ENCODE measurements at places on chromosomes 2 and 18.

DNA sequence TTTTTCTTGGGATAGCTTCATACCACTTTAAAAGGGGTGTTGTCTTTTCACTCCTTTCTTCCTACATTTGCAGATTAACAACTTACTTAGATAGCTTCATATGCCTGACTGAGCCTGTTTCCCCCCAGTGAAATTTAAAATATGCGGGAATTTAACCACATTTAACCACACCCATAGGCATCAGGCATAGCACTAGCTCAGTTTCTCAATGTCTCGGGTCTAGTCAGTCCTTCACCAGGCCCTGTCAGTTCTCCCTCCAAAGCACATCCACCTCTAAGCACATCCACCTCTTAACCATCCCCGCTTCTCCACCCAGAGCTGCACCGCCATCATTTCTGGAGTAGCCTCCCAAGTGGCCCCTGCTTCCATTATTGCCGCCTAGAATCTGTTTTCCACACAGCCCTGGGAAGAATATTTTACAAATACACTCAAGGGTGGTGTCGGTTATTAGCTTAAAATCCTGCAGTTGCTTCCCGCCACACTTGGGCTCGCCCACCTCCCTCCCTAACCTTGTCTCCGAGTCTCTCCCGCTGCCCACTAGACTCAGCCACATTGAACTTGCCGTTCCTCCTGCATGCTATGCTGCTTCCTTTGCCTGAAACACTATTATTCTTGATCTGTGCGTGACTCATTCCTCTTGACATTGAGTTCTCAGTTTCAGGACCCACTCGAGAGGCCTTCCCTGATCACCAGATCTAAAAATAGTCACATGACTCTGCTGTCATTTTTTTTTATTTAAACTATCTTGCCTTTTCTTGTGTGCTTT is 68.3 kb downstream of the SPTBN1 start:
- no peak for DNase-seq

DNA sequence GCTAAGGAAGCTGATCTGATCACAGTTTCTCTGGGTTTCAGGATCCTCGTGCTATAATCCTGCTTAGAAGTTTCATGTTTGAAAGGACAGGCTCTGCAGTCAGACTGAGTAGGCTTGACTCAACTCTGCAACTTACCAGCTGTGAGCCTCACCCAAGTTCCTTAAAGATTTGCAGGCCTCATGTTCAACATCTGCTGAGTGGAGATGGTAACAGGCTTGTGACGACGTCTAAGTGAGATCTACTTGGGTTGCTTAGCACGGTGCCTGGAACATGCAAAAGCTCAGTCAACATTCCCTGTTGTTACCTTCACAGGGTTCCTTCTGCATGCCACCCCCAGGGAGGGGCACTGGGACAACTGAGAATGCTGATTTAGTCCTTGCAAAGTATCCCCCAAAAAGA is 164.2 kb downstream of the C1D start:
- DNase-seq = no peak

DNA sequence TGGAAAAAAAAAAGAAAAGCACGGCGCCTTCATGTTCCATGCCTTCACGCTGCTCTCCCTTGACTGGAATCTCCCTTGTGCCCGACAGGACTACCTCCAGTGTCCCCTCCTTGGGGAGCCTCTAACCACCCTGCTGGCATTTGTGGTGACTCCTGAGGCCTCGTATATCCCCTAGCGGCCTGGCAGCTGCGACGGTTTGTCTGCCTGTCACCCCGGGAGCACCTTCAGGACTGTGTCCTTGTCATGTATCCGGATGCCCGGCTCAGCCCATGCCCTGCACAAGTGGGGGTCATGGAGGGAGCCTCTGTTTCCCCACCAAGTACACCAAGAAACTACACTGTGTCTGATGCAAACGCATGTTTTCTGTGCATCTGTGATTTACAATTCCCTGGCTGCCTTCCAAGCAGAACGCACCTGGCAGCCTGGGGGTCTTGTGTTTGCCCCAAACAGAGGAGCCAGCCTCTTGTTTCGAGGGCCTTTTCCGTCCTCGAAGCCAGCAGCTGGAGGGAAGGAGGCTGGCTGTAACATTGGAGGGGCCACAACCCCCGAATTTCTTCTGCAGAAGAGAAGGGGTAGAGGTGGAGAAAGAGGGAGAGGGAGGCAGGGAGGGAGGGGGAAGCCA is 18.9 kb downstream of the TWIST2 start:
- peak; percentile 58 for DNase-seq

DNA sequence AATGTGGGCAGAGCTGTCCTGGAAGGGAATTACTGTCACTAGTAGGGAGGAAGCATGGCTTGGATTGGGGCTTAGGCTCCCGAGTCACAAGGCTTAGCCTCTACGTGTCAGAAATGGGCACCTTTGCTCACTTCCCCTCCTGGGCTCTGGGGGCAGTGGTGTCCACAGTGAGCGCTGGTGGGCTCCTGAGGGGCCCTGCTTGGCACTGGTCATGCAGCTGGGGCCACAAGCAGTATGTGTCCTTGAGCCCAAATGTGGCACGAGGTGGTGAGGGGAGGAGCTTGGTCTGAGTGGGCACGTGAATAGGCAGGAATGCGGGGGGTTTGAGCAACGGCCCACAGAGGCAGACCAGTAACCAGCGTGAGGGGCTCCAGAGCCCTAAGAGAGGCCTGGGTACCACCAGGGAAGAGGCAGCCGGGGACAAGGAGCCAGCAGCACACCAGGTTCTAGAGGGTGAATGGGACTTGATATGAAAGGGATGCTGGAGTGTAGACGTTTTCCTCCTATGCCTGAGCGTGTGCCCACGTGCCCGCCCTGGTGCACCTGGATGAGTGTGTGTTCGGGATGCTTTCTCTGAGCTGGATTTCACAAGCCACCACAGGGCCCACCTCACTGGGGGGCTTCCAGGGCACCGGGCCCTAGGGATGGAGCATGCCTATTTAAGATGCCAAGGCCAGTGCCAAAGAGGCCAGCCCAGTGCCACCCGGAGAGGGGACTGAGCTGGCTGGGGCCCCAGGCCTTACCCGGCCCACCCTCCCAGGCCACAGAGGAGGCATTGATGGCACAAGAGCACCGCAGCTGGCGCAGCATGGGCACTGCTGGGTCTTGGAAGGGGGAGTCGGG is 22.8 kb upstream of the PTMA start:
- no peak for DNase-seq

DNA sequence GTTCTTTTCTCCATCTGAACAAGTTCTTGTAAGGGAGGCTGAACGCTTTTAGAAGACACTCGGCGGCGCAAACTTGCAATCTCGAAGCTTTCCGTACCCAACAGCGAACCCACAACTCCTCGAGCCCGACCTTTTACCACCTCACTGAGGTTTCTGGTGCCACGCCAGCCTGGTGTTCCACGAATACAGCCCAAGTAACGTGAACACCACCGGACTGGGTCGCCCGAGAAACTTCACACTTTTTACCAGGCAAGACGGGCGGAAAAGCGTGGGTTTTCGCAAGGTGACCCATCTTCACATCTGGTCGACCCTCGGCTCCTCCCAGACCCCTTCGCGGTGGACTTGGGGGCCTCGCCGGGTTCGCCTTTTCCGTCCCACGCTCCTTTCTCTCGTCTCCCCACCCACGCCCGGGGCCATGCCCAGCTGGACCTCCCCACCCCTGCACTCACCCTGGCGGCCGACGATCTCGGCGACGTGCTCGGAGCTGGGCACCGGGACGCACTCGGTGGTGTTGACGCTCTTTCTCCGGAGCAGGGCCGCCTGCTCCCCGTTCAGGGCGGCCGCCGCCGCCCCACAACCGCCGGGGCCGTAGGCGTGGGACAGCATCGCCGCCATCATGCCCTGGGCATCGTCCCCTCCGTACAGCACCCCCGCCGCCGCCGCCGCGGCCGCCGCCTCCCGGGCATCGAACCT is 1.2 kb downstream of the MEX3C start:
- DNase-seq = no peak

DNA sequence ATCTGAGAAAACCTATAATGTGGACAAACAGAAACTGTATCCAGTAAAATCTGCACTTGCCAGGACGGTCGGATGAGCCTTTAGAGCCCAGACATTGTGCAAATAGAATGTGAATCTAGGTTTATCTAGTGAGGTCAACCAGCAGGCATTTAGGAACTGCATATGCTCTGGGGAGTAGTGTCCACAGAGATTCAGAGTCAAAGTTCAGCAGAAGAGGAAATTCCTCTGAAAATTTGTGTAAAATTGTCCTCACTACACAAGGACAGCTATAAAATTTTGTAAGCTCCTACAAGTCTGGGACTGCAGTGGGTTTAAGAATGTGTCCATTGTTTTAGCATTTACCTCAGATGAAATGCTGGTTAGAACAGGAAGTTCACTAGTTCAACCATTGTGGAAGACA is 9.8 kb upstream of the NDUFV2 start:
- DNase-seq = no peak

DNA sequence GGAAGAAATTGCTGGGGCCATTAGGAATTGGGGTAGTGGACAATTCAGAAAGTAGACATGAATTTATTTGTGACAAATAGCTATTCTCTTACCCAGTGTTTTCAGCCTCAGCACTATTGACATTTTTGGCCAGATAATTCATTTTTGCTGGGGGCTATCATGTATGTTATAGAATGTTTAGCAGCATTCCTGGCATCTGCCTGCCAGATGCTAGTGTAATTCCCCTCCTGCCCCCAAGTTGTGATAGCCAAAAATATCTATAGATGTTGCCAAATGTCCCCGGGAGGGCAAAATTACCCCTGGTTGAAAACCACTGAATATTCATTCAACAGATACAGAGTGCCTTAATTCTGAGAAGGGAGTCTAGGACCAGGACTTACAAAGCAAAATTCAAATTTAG is 183.6 kb downstream of the BABAM2 start:
- no peak for DNase-seq

DNA sequence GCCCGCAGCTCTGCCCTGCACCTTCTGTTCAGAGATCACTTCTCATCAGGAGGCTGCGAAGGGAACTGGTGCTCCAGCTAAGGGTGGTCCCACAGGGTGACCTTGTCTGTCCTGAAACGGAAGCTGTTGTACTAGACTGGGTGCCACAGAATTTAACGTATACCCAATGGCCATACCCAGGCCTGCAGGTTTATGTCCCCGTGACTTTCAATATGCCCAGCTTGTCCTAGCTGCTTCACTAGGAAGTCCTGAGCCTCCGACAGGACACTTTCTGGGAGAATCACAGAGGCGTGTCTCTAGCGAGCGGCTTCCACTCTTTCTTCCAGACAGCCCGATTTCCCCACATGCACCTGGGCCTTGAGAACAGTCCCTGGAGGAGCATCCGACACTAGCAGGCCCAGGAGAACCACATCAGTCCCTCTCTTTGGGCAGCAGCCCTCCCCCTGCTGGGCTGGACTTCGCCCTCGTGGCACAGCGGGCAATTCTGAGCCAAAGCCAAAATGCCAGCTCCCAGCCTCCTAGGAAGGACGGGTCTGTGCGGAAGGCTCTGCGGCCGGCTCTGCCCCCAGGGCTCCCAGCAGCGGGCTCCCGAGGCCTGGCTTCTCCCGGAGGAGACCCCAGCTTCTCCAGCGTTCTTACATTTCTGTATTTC is 91.9 kb upstream of the OTOS start:
- no peak for DNase-seq

DNA sequence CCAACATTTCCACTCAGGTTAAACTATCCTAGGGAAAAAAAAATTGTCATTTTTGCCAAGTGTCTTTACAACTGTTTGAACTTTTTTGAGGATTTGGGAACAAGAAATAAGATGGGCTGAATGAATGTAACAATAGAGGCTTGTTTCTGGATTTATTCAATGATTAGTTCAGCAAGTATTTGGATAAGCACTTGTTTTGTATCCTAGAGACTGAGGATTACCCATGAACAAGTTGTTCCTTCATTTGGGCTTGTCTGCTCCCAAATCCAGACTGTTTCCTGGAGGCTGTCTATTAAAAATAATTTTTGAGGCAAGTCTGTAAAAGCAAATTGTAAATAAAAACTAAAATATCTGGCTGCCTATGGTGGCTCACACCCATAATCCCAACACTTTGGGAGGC is 62.0 kb upstream of the CSRNP3 start:
- no peak for DNase-seq

GRCh38 chr18:33805592-33805991 is 227.6 kb downstream of the ASXL3 start:
- no peak for DNase-seq

DNA sequence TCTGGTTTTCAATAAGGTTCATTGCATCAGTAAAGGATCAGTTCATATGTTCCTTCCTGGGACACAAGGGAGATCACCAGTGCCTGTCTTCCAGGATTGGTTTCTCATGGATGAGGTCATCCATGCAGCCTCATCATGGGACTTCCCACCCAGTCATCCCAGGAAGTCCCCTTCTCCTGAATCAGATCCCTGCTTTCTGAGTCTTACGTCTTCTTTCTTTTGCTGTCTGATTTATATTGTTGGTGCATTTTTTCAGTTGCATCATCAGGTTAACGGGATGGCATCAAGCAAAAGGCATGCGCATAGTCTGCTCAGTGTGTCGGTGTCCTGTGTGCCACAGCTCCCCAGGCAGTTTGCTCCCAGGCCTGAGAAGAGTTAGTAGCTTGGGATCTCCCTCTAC is 105.9 kb downstream of the SOX11 start:
- DNase-seq = no peak

DNA sequence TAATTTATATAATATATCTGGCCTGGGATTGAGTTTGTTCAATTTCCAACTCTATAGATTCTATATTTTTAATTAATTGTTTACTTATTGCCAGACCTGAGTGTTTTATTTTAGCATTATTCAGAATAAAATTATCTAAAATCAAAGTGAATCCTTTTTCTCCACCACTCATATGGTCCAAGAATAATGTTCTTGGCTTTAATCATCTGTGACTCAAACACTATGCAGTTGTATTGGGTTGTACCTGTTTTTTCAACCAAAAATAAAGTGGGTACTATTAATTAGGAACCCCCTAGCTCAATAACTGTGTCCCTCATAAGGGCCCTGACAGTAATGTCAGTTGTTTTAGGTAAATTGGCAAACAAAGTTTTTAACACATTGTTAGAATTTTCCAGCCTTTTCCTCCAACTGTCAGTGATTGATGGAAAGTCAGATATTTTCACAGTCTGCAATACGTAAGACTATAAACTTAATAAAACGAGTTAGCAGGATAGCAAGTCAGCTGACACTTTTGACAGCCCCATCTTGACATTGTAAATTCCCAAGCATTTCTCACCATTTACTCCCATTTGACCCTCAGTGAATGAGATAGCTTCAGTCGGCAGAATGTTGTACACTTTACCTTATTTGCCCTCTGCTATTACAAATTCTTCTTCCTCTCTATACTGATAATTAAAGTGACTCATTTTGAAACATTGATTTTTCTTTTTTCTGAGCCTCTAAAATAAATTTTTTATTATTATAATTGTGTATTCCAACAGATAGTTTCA is 587.4 kb downstream of the METTL4 start:
- DNase-seq = no peak

DNA sequence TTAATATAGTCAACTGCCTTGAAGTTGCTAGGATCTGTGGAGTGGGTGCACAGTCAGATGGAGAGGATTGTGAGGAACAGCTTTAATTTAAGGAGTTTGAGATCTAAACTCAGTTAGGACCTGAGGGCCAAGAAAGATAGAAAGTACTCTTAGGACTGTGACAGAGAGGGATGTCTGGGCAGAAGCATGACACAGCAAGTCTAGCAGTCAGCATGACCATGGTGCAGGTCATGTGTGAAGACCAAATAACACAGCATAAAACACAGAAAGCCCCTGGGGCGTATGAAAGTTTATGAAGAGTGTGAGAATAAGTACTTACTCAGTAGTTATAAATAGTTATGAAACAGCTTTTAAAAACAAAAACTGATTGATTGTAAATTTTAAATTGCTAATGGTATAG is 107.2 kb downstream of the GALNT1 start:
- DNase-seq = no peak

GRCh38 chr2:196758474-196759377 is 40.8 kb downstream of the GTF3C3 start:
- DNase-seq = no peak

GRCh38 chr2:4618141-4618540 is 914.8 kb downstream of the DCDC2C start:
- DNase-seq = no peak

- no peak for DNase-seq
Measured at GRCh38 chr2:20213651-20214565, 11.0 kb downstream of the SDC1 start.
